ENCODE measurements at places on chromosomes 11 and 22. TPM values are rescaled to one million over a fixed set of nuclear protein-coding genes. Genes with fewer than 3 reads are reported as not detected.

DNA sequence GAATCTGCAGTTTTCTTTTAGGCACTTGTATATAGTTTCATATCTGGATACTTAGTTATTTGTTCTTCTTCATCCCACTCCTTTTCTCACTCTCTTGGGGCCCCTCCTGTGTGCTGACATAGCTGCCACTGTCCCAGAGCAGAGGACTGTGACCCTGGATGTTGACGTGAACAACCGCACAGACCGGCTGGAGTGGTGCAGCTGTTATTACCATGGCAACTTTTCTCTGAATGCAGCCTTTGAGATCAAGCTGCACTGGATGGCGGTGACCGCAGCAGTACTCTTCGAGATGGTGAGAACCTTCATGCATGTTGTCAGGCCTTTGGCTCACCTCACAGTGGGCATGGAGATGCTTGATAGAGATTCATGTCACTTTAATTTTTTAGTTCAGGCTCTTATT lies 50.9 kb upstream of the YWHAH start:
- no peak for DNase-seq

DNA sequence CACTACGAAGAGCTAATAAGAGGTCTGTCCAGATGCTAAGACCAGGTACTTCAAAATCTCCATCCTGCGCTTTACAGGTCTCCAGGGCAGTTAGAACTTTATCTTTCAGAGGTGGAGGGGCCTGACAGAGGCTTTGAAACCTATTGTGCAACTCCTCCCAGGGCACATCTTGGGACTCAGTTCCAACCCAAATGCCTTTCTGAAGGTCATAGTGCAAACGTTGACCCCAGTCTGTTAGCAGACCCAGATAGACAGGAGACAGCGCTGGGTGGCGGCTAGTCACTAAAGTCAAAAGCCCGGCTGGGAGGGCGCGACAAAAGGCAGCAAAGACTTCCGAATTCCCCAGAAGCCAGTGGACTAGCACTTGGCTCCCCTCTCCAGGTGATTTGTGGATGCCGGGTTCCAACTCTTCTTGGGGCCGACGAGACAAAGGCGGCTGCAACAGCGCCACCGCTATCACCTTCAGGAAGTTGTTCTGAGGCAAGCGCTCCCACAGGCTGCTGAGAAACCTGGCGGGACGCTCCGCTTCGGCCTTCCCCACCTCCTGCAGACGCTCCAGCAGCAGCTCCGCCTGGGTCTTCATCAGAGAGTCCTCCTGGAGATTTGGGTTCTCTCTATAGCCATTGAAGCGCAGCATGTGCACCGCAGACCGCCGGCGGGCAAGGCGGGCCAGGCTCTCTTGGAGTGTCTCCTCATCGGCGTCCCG lies 728 bp downstream of the FANCF start:
- peak; percentile 70 for DNase-seq

YWHAH gene
- 179 TPM for total RNA-seq

DNA sequence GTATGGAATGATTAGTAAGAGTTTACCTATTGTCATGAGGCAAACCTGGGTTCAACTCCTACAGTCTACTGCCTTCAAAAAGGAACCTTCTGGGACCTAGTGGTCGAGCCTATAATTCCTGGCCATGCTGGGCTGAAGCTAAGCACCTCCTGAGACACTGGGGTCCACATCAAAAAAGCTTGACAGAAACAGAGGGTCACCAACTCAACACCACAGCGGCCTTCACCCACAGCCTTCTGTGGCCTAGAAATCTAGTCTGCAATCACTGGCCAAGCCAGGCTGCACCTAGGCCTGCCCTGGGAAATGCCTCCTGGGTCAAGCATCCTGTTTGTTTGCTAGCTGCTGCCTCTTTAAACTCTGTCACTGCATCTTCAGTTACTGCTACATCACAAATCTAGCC lies 153.9 kb upstream of the C11orf58 start:
- DNase-seq: no peak

OR52N5 gene
- total RNA-seq: not detected
